ENCODE measurements at places on chromosomes 11 and 22. TPM values are rescaled to one million over a fixed set of nuclear protein-coding genes. Genes with fewer than 3 reads are reported as not detected.

DNA sequence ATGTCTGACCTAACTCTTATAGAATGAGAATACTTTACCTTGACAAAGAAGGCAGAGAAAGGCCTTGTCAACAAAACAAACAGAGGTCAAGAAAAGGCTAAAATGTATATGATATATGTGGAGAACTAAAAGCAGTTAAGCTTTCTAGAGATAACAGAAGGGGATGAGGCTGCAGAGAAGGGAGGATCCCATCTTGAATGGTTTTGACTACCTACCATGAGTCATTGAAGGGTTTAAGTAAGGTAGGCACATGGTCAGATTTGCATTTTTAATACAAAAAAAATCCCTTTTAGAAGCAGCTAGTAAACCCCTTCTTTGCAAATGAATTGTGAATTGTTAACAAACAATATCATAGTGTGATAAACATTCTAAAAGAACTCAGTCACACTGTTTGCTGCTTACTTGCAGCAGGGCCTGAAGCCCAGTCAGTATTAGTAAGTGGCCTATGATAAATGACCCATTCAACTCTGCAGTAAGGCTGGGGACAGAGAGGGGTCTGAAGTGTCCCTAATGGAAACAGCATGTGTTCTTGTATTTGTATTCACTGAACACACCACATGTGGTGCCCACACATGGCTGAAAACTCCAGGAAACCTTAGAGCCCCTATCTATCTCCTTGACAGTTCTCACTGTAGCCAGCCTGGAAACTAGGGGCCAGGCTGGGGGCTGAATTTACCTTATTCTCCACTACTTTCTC, 328.8 kb upstream of the PITPNB start:
- DNase-seq, result no peak

- peak; percentile 36 for DNase-seq
Measured at GRCh38 chr11:15817001-15817400, 539.3 kb downstream of the SOX6 start.

- no peak for DNase-seq
Measured at GRCh38 chr11:70746351-70746750, 348.0 kb downstream of the CTTN start.

DNA sequence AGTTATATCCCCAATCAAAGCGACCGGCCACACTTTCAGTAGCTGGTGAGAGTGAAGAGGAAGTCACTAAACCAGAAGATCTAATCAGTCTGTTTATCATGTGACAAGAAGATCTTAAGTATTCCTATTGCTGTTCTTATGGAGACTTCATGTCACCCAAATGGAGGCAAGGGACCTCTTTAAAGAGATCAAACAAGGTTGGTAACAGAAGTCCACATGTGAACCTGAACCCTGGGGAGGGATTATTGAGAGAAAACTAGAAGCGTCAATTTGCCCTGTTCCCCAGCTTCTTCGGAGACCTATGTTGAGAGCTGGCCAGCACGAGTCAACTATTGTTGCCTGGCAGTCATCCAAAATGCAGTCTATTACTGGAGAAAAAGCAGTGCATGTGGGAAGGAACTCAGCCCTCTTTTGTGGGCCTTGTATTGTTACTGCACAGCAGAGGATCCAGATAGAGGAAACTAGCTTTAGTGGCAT, 76.9 kb upstream of the CTSC start:
- peak; percentile 82 for DNase-seq

GRCh38 chr11:115454525-115454924, 49.7 kb downstream of the CADM1 start:
- DNase-seq, result no peak

- peak; percentile 94 for DNase-seq
Measured at GRCh38 chr11:87421422-87421821, 383.7 kb downstream of the TMEM135 start.

- DNase-seq, result peak; percentile 60
Measured at GRCh38 chr11:111604392-111605009, 2.3 kb downstream of the SIK2 start.

- DNase-seq, result no peak
Measured at GRCh38 chr11:76781046-76781801, 1.9 kb upstream of the TSKU start.

DNA sequence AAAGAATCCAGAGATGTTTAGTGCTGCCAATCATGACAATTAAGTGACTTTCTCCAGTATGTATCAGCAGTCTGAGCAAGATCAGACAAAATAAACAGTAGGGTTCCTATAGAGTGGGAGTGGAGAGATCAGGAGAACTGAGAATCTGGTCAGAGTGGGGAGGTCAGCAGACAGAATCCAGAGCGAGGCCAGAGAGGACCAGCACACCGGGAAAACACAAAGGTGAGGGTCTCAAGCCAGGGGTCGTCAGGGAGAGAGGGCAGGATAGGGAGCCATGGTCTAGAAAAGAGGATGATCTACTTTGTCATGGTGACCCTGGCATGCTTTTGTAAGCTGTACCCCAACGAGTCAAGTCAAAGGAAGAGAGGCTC, 39.2 kb downstream of the MAPK1 start:
- DNase-seq, result no peak

DNA sequence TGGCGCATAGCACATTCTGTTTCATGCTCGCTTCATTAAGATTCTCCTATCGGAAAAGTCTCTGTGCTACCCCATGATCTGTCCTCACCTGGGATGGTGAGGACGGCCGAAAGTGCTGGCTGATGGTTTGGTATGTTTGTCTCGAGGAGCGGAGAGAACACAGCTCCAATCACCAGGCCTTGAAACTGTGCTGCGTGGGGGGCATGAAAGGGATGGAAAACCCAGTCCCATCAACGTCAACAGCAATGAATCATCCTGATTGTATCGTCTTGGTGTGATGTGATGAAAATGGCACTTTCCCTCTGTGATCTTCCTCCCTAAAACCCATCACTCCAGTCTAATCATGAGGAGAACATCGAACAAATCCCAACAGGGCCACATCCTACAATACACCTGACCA, 8.4 kb downstream of the FXYD6 start:
- no peak for DNase-seq

- no peak for DNase-seq
Measured at GRCh38 chr11:123364080-123364479, 66.0 kb upstream of the GRAMD1B start.

GRCh38 chr11:104531894-104532293, 366.4 kb downstream of the CASP12 start:
- no peak for DNase-seq

DNA sequence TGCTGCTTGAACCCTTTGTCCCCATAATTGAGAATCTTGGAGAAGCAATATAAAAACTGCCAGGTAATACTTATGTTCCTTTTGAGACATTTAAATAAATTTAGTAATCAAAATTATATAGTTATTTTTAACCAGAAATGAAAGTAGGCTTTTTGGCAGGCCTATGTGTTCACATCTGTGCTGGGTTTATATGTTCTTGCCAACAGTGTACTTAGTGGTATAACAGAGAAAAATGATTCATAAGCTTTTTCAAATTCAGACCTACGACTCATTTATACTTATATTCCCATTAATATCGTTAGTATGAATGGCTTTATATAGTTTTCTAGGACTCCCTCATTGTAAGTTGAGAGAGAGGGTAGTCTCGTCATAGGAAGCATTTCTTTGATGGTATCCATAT, 79.0 kb downstream of the DDX10 start:
- peak; percentile 41 for DNase-seq

- no peak for DNase-seq
Measured at GRCh38 chr11:104148706-104149105, 15.2 kb downstream of the PDGFD start.

- DNase-seq, result no peak
Measured at GRCh38 chr11:39990421-39990831, 1469.0 kb downstream of the LRRC4C start.

DNA sequence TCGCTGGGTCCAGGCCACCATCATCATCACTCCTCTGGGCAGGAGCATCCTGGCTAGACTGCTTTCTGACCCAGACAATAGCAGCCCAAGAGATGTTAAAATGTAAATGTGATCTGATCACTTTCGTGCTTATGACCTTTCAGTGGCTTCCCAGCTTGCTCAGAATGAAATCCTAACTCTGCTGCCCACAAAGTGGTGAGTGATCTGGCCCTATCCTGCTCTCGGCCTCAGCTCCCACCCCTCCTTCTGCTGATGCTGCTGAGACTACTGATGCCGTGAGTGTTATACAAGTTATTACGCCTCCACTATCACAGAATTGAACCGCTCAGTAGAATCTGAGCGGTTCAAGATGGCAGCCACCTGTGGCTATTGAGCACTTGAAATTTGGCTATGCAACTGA, 26.2 kb downstream of the ELF5 start:
- DNase-seq, result no peak

GRCh38 chr11:26219183-26220117, 112.5 kb upstream of the ANO3 start:
- DNase-seq, result no peak

DNA sequence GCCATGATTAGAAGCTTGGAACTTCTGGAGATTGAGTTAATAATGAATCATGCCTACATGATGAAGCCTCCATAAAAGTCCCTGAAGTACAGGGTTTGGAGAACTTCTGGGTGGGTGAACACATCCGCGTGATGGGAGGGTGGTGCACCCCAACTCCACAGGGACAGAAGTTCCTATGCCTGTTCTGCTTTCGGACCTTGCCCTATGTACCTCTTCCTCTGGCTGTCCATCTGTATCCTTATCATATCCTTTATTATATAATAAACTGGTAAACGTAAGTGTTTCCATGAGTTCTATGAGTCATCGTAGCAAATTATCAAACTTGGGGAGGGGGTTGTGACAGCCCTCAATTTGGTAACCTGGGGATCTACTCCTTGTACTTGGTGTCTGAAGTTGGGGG, 60.2 kb downstream of the ADM start:
- no peak for DNase-seq

- peak; percentile 16 for DNase-seq
Measured at GRCh38 chr22:25449781-25450317, 114.6 kb upstream of the GRK3 start.

- no peak for DNase-seq
Measured at GRCh38 chr22:25645964-25646363, 81.5 kb downstream of the GRK3 start.

DNA sequence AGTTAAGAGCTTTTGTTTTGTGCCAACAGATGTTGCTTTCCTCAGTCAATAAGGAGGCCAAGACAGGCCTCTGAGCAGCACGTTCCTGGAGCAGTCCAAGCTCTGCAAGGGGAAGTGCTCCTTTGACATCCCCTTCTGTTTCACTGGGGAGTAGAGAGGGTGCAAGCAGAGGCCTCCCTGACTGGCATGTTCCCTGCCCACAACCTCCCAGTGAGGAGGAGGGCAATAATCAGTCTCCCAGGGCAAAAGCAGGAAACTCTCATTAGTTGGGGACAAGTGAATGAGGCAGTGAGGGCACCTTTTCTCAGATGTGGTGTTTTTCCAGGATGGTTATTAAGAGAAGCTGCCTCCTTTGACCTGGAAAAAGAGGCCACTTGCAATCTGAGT, 79.5 kb upstream of the ZBED5 start:
- no peak for DNase-seq

- DNase-seq, result peak; percentile 70
Measured at GRCh38 chr11:123195188-123196059, at the start of gene CLMP. Gene CLMP (minus strand): TSS chr11:123195248. CDS start chr11:123194940, 308 bp downstream.

GRCh38 chr11:118532091-118532490, 1.1 kb downstream of the TMEM25 start:
- no peak for DNase-seq

DNA sequence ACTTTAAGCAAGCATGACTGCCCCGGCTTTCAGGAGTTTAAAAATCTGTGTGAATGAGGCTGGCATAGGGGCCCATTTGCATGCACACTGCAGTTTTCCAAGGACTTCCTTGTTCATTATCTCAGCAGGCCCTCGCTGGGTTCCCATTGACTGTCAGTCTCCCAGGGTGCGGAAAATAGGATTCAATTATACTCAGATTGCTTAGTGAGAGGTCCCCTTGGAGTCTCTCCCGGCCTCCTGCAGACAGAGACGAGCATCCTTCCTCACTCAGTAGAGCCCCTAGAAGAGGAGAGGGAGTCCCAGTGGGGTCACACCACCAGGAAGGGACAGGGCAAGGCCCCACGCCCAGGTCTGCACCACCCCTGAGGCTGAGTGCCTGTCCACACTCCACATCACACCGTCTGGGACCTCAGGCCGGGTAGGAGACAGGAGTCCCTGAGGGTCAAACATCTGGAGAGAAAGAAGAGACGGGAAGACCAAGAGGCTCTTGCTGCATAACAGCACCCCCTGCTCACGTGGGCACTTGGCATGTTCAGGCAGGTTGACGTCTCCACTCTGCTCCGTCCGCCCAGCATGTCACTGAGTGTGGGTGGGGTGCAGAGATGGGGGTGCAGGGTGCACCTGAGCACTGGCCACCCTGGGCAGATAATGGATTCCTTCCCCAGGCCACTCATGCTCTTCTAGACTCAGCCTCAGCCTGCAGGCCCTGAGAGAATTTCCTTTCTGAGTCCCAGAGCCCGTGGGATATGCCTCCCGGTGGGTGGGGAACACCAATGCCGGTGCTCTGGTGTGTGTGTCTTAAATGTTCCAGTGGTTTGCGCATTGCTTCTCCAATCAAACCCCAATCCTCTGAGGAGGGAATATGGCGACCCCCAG, 58.8 kb downstream of the MCM5 start:
- no peak for DNase-seq

GRCh38 chr11:42773729-42774128, 538.1 kb upstream of the API5 start:
- no peak for DNase-seq

Gene C22orf42
- not detected for total RNA-seq

Gene IGLL1
- not detected for total RNA-seq

Gene HORMAD2
- total RNA-seq, result not detected

Gene SHANK3
- total RNA-seq, result 0.90 TPM

Gene CDC42BPG
- 0.08 TPM for total RNA-seq

Gene OVOL1
- not detected for total RNA-seq

Gene SAA4
- 0.27 TPM for total RNA-seq

Gene ATXN10
- 130 TPM for total RNA-seq

Gene OR51I1
- not detected for total RNA-seq

Gene NTM
- 3.4 TPM for total RNA-seq

All from fibroblast of the aortic adventitia (primary cell).